ENCODE measurements at places on chromosomes 5 and 9.
A peak's percentile ranks its signal among the peaks of the same experiment; 100 is the strongest.

DNA sequence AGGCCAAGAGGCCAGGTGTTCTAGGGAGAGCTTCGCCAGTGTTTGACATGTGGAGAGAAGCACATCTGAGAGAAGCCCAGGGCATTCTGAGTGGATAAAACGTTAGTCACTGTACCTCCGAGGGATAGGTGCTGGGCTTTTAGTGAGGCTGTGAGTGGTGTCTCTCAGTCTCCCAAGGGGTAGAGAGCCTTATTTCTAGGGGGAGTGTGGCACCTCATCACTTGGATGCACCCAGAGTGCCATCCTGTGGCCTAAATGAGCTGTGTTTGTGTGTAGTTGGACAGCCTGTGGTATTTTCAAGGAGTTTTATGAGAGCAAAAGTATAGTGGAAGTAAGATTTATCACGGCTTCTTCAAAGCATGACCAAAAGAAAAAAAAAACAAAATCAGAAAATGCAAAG is 1046.9 kb upstream of the WWC1 start:
- DNase-seq: no peak

GRCh38 chr5:38434966-38435705 is 121.3 kb downstream of the LIFR start:
- no peak for DNase-seq

GRCh38 chr9:125700791-125701190 is 6.2 kb downstream of the MAPKAP1 start:
- no peak for DNase-seq

DNA sequence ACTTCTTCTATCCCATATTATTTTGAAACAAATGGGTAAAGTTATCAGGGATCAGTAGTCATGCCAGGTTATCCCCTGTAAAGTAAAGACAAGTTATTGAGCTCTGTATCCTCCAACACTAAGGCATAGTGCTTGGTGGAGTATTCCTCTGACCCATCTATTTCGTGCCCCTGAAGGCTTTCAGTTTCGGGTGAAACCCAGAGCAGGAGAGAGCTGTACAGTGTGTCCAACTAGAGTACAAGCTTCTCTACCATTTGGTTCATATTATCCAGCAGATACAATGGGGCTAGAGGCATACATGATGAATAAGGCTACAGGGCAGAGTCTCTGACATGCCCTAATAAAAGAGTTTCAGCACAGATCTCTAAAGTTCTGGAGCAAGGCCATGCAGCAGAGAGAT is 3.2 kb upstream of the SLC22A4 start:
- no peak for DNase-seq

DNA sequence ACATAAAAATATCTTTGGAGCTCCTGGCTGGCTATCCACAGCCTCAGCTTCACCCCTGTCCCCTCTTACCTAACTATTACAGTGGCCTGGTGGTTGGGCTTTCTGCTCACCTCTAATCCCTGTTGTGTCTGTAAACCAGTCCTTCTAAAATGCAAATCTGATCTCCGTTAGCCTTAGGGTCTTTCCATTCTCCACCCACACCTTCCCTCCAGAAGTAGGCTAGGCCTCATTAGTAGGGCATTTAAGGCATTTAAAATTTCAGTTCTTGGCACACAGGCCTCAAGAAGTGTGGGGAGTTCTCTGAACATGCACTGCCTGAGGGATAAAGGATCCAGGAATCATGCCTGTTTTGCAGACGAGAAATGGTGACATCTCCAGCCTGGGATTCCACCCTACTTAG is 26.4 kb upstream of the STC2 start:
- no peak for DNase-seq

DNA sequence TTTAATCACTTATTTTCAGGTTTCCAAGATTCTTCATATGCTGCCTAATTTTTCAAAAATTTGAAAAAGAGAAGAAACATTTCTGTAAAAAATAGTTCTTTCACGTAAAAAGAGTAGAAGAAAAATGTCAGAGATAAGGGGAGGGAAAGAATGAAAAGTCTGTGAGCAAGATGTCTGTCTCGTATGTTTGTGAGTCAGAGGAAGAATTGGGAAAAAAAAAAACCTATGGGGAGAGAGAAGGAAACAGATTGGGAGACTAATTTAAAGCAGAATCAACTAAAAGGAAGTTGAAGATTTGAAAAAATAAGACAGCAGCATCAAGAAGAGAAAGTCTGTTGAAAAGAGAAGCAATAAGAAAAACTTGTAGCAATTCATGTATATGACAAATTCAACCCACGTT is 456.3 kb downstream of the HINT1 start:
- DNase-seq: no peak

DNA sequence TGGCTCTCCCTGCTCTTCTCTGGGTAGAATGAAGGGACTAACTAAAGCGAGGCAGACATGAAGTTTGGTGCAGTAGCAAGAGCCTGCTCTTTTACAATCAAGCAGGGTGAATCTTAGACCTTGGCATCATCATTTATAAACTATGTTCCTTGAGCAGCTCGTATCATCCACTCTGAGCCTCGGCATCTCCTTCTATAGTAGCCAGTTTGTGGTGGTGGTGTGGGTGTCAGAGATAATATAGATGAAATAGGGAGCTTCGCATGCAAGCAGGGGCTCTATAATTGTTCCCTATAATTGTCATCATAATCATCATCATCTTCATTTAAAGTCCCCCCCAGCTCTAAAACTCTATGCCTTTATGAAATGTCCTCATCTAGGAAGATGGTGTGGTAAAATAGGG is 72.5 kb upstream of the SAP30L start:
- no peak for DNase-seq

GRCh38 chr5:81371354-81371876 is 22.5 kb downstream of the ACOT12 start:
- DNase-seq: no peak

DNA sequence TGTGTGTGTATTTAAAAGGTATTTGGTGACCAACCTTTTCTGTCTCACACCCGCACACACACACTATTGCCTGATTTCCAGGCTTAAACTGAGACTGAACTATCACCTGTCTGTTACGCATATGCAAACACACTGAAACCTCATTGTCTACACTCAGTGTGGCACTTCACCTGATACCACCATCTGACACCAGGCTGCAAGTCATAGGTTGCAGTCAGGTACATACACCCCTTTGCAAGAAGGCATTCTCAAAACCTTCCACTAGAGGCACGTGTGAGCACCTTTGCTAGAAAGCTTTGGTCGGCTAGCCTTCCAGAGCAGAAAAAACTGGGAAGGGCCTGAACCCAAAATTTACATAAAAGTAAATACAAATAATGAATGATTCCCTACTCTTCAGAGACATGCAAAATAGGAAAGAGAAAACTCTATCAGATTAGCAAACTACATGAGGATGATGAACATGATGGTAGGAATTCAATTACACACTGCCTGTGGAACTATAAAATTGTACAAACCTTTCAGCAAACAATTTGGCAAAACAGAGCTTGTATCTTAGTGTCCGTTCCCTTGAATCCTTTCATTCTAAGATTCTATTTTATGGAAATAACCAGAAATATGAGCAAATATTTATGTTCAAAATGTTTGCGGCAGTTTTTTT is 5.9 kb upstream of the FOXD1 start:
- peak; percentile 79 for DNase-seq

- no peak for DNase-seq
These were observed 130.9 kb upstream of the GNA14 start for GRCh38 chr9:77779010-77779409.

DNA sequence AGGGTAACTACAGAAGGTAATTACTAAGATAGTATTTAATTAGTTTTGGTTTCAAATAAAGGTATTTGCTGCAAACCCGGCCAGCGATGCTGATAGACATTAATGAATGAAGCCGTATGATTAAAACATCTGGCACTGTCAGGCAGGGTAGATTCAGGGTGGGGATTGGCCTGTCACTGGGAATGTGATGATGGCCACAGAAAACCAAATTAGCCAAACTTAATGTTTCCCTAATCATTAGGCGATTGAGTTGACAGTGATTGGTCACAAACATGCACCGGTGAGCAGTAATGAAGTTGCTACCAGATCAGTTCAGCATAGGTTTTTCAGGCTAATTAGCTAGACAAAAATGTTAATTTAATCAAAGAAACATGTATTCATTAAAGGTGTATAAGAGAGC is 107.5 kb downstream of the SGCD start:
- DNase-seq: no peak

DNA sequence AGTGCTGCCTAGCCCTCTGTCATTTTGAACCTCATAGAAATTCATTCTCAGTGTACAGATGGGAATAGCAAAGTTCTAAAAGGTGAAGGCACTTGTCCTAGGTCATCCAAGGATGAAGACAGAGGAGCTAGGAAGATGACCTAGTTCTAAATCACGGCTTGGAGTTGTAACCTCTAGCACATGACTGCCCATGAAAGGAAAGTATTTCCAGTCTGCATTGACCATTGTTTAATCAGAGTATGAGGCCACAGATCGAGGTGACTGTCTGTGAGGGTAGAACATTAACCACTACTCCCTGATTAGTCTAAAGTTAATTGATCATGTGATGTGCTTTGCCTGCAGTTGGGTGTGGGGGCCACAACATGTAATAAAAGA is 674 bp upstream of the TNFSF15 start:
- no peak for DNase-seq

DNA sequence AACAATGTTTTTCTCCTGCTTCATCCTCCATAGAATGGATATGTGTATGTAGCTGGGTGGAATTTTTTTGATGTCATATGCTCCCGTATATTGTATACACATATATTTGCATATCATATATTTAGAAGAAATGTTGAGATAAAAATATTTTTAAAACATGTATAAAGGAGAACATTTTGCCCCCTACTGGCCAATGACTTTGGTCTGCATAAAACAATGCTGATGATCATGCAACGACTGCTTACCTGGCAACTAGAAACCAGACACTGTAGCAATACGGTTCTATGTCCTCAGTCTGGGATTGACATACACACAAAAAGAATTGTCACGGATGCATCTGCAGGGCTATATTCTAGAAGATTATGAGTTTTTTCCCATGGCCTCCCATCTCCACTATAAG is 503.6 kb downstream of the ELAVL2 start:
- no peak for DNase-seq

DNA sequence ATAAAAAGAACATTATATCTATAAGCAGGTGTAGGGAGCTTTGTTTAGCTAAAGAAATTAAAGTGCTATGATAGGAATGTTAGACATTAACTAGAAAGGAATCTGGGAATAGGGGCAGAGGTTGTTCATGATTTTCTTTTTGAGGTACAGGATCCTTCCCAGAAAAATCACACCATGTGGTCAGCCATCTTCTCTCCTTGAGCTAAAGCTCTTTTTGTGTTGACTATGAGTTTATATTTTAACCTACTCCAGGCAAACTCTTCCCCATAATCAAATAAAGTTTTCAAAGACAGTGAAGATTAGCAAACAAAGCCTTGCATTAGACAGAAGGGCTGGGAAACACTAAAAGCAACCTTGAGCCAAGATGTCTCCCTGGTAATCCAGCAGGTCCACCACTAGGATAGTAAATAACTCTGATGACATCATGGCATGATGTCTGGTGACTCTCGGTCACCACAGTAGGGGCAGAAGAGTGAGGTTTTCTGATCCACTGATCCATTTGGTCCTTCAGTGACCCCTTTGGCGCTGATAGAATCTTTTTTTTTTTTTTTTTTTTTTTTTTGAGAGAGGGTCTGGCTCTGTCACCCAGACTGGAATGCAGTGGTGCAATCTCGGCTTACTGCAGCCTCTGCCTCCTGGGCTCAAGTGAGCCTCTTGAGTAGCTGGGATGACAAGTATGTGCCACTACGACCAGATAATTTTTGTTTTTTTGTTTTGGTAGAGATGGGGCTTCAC is 30.6 kb upstream of the IL6ST start:
- no peak for DNase-seq

All from NCI-H2171 treated with DMSO at 0.1 percent for 48 hours (cell line).